ENCODE measurements at places on chromosomes 1 and 21.

GRCh38 chr1:151013518-151013917, 5.3 kb downstream of the PRUNE1 start:
- no peak for DNase-seq

- DNase-seq: no peak
Measured at GRCh38 chr1:168509875-168510791, 33.7 kb downstream of the XCL2 start.

DNA sequence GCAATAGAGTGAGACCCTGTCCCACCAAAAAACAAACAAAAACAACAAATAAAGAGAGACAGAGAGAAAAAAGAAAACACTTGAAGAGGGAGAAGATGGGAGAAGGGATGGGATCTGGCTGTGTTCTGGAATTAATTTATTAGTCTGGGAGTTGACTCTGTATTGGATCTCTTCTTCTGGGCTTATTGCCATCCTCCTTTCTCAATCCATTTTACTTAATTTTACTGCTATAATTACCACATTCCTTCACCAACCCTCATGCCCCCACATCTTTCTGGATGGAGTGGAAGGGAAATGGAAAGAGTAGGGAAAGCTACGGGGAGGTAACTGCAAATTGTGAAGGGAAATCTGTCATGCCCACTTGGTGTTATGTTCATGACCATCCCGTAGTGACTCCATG, 42.9 kb downstream of the FMN2 start:
- DNase-seq: no peak

DNA sequence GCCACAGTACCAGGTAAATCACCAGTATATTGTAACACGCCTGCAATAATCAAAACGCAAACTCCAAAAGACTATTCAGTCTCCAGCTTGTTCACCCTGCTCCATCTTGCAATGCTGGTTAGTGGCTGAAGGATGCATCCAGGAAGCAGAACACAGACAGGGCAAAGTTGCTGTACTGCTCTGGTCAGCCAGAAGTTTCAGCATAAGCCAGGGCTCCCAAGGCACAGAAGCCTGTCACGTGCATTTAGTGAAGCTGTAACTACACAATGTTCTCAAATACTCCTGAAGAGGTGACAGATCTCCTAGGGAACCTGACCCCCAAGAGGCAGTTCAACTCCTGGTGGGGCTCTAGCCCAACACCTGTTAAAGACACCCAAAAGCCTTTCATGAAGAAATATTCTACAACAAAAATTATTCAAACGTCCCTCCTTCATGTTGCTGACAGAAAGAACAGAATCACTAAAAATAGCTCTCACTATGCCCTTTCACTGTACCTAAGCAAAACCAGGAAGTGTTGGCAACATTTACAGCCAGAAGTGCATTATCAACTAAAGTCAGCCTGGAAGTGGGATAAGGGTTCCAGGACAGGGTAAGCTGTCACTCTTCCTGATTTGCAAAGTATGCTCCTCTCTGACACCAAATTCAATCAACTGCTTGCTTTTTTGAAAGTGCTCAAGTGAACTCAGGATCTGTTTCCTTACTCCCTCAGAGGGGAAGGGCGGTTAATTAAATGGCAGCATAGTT, 52.1 kb downstream of the SLC35D1 start:
- no peak for DNase-seq

Data from brain pericyte (primary cell).